ENCODE measurements at places on chromosomes 5 and 9. TPM values are rescaled to one million over a fixed set of nuclear protein-coding genes. Genes with fewer than 3 reads are reported as not detected.
A peak's percentile ranks its signal among the peaks of the same experiment; 100 is the strongest.

GRCh38 chr9:28134446-28134976 lies 561.2 kb upstream of the C9orf72 start:
- DNase-seq, result no peak

GRCh38 chr9:69657269-69657668 lies 14.9 kb downstream of the APBA1 start:
- no peak for DNase-seq

DNA sequence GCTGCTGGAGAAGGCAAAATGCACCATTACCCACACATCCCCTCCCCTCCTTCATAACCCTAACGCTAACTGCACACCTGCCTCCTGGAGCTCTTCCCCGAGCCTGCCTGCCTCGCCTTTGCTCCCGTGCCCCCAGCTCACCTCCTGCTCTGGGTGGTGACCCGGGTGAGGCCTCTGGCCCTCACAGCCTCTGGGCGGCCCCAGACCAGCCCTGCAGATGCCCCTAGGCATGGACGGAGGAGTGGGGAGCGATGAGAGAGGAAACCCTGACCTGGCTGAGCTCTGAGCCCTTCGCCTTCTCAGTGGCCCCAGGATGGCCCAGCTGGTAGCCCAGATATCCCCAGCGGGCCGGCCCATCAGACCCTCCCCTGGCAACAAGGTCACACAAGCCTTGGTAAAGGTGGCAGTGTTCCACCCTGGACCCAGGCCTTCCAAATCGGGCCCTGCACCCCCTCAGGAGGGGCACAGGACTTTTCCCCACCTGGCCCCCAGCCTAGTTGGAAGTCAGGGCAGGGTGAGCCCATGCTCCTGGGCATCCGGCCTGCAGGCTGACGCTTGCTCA lies 14.5 kb upstream of the CAMSAP1 start:
- no peak for DNase-seq

GRCh38 chr9:136367296-136368145 lies 4.0 kb upstream of the DNLZ start:
- no peak for DNase-seq

TARS1 gene
- 347 TPM for total RNA-seq

DNA sequence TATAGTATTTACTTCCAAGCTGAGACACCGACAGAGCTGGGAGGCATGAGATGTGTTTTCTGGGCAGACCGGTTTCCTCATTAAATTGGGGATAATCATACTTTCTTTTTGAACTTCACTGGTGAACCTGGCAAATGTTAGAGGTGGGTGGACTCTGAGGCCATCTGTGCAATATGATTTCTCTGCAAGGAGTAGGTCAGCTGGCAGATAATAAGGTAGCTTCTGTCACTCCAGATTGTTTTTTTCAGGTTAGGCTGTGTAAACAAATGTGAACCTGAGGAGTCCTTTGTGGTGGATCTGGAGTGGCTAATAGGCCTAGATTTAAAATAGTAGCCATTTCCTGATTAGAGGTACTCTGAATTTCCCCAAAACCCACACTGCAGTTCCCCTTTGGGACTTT lies 75.4 kb upstream of the S1PR3 start:
- no peak for DNase-seq

MRPL36 gene
- total RNA-seq, result 52.5 TPM

STPG3 gene
- not detected for total RNA-seq

GRCh38 chr5:139137697-139138096 lies 60.5 kb downstream of the SIL1 start:
- peak; percentile 54 for DNase-seq

FGF18 gene
- 0.18 TPM for total RNA-seq

DNA sequence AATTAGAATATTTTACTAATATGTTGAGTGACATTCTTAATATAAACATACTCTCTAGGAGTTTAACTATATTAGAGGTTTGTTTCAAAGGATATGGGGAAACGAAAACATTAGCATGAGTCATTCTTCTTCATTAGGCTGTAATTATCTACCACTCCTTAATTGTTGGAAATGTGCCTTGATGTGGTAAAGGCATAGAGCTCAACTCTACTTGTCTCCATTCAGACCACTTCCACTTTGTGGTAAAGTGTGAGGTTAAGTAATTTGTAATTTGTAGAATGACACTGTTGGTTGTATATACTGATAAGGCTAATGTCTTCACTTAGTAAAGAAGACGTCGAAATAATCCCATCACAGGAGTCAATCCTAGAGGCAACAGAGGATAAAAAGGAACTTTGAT lies 58.1 kb downstream of the HAPLN1 start:
- no peak for DNase-seq

DNA sequence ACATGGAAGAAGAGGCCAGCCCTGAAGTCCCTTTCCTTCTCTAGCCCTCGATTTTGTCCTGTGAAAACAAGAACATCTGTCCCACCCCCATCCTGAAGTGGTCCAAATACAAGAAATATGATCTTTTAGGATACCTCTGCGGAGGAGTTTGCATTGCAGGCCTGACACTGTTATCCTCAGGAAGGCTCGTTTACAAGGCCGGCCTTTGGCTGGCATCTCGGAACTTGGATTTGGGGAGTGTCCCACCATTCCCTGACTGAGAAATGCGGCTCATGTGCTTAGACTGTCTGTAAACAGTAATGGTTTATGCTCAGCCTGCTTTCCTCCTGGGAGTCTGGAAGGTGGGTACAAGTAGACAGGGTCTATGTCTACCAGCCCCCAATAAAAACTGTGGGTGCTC lies 26.4 kb downstream of the WHRN start:
- DNase-seq, result no peak

- no peak for DNase-seq
Observed at GRCh38 chr5:168974082-168974481, 326.9 kb downstream of the SLIT3 start.

DNA sequence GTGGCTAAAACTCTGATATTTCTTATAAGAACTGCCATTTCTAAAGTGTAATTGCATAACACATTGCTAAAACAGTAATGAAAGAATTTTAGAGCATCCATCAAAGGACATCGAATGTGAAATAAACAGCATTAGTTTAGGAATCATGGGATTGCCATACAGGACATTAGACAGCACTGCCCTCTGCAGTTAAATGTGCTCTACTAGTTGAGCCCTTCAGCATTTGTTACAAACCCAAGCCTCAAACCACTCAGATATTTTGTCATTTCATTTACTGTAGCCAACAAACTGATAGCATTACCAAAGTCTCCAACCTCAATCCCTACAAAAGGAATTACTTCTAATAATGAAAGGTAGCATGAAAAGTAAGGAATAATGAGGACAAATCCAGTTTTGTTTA lies 116.8 kb upstream of the COX7C start:
- DNase-seq, result no peak

DNA sequence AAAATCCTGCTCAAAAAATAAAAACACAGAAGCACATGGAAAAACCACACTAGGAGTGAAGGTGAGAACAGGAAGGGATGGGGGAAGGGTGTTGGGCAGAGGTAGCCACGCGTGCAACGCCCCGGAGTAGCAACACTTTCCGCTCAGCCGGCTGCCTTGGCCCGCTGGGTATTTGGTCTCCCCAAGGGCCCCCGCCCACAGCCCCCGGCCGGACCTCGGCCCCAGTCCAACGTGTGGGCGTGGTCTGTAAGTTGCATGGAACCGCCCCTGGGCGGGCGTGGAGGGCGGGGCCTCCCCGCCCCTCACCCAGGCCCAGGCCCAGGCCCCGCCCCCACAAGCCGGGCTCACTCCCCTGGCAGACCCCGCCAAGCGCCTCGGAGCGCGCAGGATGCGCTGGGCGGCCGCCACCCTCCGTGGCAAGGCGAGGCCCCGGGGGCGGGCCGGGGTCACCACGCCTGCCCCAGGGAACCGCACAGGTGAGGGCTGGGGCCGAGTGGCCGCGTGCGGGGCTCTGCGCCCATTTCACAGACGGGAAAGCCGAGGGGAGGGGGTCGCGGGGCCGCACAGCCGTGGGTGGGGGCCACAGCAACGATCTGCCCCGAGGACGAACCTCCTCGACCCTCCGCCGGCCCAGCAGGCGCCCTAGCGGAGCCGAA lies at the start of gene SUSD3:
Gene SUSD3, plus strand, starts transcription at position 347 of the 656 bp plus-strand sequence. Its CDS starts 42 bp downstream, at position 389.
- no peak for DNase-seq

Measured in SJCRH30 (cell line).